Ascending aorta (tissue), 2 donors: ENCODE measurements at places on chromosomes 3 and 15. TPM values are rescaled to one million over a fixed set of nuclear protein-coding genes. Genes with fewer than 3 reads are reported as not detected.
A peak's percentile ranks its signal among the peaks of the same experiment; 100 is the strongest.

GRCh38 chr15:42595626-42596240 lies 20.3 kb downstream of the STARD9 start:
- no peak for DNase-seq

DNA sequence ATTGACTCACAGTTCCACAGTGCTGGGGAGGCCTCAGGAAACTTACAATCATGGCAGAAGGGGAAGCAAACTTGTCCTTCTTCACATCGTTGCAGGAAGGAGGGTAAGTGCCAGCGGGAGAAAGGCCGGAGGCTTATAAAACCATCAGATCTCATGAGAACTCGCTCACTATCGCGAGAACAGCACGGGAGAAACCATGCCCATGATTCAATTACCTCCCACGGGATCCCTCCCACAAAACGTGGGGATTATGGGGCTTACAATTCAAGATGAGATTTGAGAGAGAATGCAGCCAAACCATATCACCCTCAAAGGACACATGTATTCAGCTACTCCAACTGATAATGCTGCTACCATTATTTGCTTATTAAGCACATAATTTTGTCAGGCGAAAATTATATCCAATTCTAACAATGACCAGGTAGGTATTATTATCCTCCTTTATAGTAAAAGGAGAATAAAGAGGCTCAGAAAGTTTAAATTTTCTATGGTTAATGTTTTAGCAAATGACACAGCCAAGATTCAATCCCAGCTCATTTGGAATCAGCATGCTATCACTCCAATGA lies 327.2 kb upstream of the CDIN1 start:
- DNase-seq, result no peak

DNA sequence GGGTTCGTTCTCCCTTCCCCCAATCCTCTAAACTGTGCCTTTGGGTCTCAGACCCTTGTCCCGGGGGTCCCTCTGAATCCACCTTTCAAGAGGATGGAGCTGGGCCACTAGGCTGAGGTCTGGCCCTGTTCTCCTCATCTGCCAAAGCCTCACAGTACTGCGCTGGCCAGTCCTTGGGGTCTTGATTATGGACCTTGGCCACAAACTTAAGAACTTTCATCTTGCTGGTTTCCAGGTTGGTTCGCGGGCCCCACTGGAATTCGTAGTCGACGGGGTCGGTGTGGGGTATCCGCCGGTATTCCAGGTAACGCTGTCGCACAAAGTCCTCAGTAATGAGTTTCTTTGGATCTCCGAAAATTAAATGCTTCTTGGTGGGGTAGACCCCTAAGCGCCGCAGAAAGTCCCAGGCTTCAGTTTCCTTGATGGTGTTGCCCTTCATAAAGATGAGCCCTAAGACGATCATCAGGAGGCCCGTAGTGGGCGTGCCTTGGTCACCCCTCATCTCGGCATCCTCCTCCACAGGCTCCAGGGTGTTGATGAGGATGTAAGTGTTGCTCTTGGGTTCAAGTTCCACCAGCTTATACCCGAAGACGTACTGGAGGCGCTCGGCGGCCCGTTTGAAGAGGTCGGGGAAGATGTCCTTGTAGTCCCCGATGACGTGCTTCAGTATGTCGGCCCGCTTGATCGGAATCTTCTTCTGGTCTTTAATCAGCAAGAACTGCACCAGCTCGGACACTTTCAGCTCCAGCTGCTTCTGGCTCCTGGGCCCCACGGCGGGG lies 727 bp downstream of the NSMCE3 start:
- DNase-seq, result peak; percentile 11

DNA sequence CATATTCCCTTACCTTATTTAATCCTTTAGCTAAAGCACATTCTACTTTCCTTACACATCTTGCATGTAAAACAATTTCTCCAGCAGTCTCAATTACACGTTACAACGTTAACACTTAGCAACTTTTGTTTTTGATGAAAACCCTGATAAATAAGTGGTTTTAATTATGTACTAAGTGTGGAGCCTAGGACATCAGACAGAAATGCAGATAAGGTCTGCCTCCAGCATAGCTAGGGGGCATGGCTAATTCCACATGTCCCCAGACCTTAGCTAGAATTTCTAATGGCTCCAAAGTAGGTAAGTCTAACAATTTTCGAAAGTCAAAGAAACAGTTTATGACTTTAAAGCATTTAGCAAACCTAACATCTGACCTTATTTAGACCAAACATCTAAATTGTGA lies 77.4 kb upstream of the TERB2 start:
- no peak for DNase-seq

DNA sequence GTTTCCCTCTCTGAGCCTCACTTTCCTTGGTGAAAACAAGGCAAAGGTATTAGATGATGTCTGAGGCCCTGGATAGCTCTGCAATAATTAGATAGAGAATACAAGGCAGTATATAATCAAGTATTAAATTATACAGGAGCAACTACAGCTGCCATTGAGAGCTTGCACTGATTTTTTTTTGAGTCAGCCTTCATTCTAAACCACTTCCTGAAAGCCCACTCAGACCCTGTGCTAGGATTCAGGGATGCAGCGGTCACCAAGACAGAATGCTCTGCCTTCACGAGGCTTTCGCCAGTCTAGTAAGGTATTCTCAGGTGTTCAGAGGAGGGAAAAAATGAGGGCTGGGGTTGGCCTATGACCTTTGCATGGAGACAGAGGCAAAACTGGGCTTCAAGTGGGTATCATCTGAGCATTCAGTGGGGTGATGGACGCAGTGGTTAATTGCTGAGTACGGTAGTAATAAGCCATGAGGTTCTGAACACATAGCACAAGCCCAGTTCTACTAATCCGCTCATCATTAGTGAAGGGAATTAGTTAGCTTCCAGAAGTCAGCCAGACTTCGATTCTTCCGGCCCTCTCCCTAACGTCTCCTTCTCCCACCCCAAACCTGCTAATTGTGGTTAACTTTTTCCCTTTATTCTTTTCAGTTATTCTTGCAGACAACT lies 3.6 kb downstream of the VGLL4 start:
- no peak for DNase-seq

GRCh38 chr3:145893331-145893730 lies 267.7 kb downstream of the PLOD2 start:
- no peak for DNase-seq

GRCh38 chr3:187616307-187616972 lies 53.8 kb downstream of the SST start:
- no peak for DNase-seq

GRCh38 chr3:14885307-14885706 lies 62.1 kb upstream of the NR2C2 start:
- no peak for DNase-seq

GRCh38 chr3:104764496-104764895 lies 602.2 kb upstream of the ALCAM start:
- no peak for DNase-seq

DNA sequence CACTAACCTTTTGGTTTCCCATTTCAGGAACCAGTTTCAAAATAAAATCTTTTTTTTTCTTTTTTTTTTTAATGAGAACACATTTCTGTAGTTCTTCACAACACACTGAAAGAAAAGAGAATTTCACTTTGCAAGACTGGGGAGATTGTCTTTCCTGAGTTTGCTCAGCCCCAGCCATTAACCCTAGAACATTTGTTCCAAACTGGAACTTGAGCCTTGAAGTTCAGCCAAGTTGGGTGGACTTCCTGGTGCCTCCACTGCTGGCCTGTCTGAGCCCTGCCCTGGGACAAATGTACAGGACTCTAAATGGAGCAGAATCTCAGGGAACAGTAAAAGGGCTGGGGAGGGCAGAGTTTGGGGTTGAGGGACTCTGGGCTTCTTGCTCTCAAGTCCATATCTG lies 196.4 kb upstream of the LPP start:
- no peak for DNase-seq

GRCh38 chr15:44296625-44297524 lies 8.4 kb downstream of the GOLM2 start:
- DNase-seq, result no peak

MYH15 gene
- total RNA-seq, result not detected

CALML4 gene
- total RNA-seq, result 0.85 TPM

MKRN3 gene
- total RNA-seq, result 3.4 TPM

CMC1 gene
- 68.5 TPM for total RNA-seq

COL7A1 gene
- total RNA-seq, result 22.2 TPM

ABI3BP gene
- 54.2 TPM for total RNA-seq

TMEM89 gene
- not detected for total RNA-seq

MTHFS gene
- total RNA-seq, result 0.75 TPM

GPR160 gene
- 7.3 TPM for total RNA-seq

KCNMB3 gene
- total RNA-seq, result 16.5 TPM

ARPP19 gene
- total RNA-seq, result 71.7 TPM

MRPS22 gene
- 8.3 TPM for total RNA-seq

KNL1 gene
- not detected for total RNA-seq

ANP32A gene
- total RNA-seq, result 19.2 TPM

SLC12A1 gene
- not detected for total RNA-seq

UBA3 gene
- total RNA-seq, result 18.2 TPM
